IMR-90 (cell line): ENCODE measurements at places on chromosomes 3 and 15. TPM values are rescaled to one million over a fixed set of nuclear protein-coding genes. Genes with fewer than 3 reads are reported as not detected.

DNA sequence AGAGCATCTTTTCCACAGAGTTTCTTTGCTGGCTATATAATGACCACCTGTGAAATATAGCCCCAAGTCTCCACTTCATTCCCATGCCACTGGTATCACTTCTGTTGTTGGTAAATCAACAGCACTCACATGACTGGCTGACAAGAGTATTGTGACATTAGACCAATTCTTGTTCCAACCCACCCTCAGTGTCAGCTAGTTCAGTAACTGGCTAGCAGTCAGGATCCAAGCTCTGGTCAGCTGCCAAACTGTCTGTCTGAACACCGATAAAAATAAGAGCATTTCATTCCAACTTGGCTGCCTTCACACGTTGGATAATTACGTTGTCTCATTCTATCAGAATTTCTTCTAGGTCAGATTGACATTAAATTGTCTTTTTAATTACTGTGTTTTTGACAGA is 166.5 kb downstream of the USP13 start:
- DNase-seq, result no peak

GRCh38 chr15:100833417-100834389 is 45.9 kb upstream of the ALDH1A3 start:
- no peak for DNase-seq

The FES gene
- polyA plus RNA-seq, result 10.5 and 12.5 TPM in 2 replicates

The NDN gene
- 72.4 and 87.6 TPM in 2 replicates for polyA plus RNA-seq

The FHIT gene
- 0.07 TPM in 1 of 2 replicates, not detected in the other for polyA plus RNA-seq

DNA sequence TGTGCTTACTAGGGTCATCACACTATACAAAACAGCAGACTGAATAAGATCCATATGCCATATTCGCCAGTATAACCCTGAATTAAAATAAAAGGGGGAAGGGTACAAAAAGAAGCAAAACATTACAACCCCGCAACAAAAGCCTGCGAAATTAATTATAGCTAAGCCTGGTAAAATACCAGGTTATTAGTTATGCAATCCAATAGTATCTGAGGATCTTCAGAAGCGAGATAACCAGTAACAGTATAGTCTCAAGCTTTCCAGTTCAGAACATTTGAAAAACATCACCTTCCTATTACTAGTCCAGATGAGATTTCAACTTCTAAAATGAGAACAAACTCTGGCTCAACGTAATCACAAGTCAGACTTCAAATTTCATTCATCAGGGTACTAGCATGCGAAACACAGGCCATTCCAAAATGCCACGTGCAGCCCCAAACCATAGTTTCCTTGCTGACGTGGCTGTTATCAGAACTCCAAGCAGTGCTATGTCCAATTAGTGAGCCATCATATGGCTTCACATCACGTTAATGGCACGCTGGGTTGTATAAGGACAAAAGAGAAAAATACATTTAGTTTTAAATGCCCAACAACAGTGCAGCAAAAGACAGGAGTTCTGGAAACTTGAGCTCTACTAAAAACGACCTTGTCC is 1.1 kb downstream of the SSR3 start:
- peak; percentile 84 for DNase-seq

- no peak for DNase-seq
Observed at GRCh38 chr3:149481056-149481455, 6.6 kb downstream of the TM4SF4 start.

The NAALADL2 gene
- polyA plus RNA-seq, result 2.4 and 3.8 TPM in 2 replicates
